ENCODE measurements at places on chromosomes 6 and 20. TPM values are rescaled to one million over a fixed set of nuclear protein-coding genes. Genes with fewer than 3 reads are reported as not detected.

GRCh38 chr20:2752567-2753460, 47.6 kb downstream of the CPXM1 start:
- H3K4me1 ChIP-seq: peaks cover 21% of the 10 kb centered on the region
- peak overlapping the region; percentile 70 for H3K4me3 ChIP-seq
- DNase-seq: peak; percentile 47
- H3K27ac ChIP-seq: no peak overlapping the region
- no peaks in the 10 kb centered on the region for H3K36me3 ChIP-seq

GRCh38 chr20:35279040-35279439, 1.1 kb upstream of the MMP24OS start:
- no peaks in the 10 kb centered on the region for H3K27me3 ChIP-seq
- peak overlapping the region; percentile 77 for H3K27ac ChIP-seq
- H3K4me1 ChIP-seq: peaks cover 42% of the 10 kb centered on the region

DNA sequence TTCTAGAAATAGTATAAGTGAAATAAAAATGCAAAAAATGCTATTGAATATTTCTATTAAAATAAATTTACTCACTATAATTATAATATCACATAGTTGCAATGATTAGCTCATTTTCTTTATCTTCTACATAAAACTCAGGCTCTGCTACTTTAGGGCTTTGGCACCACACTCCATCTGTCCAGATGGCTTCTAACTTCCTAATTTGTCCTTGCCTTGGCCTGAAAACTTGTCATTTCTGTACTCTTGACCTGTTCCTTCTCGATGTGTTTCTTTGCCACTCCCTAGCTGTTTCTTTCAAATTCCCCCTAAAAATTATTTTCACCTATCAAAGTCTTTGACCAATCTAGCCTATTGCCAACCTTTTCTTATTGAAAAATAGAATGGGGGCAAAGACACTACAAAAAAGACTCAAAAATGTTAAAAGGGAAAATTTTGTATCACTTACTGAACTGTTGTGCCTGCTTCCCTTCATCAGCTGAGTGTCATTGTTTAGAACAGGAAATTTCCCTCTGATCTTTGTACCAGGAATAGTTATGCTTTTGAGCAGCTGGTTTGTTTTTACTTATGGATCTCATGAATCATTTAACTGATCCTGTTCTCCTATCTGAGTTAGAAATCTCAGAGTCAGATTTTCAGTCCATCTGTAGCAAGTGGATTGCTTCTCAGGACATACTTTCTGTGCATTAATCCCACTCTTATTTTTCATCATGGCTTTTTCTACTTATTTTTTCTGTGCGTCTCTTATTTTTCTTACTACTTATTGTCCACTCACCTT, 279.2 kb upstream of the CNR1 start:
- H3K27me3 ChIP-seq: no peaks in the 10 kb centered on the region
- H3K4me3 ChIP-seq: no peak overlapping the region
- H3K36me3 ChIP-seq: no peaks in the 10 kb centered on the region
- no peak overlapping the region for H3K27ac ChIP-seq
- no peak for DNase-seq
- no peaks in the 10 kb centered on the region for H3K4me1 ChIP-seq

- peaks cover 18% of the 10 kb centered on the region for H3K36me3 ChIP-seq
- DNase-seq: no peak
- H3K4me3 ChIP-seq: no peak overlapping the region
- H3K4me1 ChIP-seq: no peaks in the 10 kb centered on the region
Measured at GRCh38 chr20:25369529-25369928, 21.1 kb downstream of the ABHD12 start.

DNA sequence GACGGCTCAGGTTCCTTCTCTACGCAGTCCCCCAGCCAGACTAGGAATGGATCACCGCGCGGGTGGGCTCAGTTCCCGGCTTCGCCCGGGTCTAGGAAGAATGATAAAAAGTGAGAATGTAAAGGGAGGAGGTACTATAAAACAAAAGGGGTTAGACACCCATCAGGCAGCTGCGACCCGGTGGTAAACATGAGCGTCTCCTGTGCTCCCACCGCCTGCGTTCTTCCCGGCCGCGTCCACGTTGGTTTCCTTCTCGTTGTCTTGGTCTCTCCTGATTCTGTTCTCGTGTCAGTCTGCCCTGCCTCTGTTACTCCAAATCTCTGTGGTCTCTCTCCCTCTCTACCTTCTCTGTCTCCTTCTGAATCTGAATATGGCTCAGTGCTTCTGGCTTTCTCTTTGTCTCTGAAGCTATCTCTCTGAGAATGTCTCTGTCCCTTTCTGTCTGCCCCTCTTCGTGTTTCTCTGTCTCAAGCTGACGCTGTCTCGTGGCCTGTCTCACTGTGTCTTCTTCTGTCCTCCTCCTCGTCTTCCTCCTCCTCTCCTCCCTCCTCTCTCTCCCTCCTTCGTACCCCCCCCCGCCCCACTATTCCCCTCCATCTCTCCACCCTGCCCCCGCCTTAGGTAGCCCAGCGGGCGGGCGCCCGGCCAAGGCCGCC, 41.6 kb upstream of the FOXP4 start:
- no peak overlapping the region for H3K27ac ChIP-seq
- H3K4me1 ChIP-seq: peaks cover 12% of the 10 kb centered on the region
- DNase-seq: no peak
- no peaks in the 10 kb centered on the region for H3K36me3 ChIP-seq
- H3K4me3 ChIP-seq: no peak overlapping the region

DNA sequence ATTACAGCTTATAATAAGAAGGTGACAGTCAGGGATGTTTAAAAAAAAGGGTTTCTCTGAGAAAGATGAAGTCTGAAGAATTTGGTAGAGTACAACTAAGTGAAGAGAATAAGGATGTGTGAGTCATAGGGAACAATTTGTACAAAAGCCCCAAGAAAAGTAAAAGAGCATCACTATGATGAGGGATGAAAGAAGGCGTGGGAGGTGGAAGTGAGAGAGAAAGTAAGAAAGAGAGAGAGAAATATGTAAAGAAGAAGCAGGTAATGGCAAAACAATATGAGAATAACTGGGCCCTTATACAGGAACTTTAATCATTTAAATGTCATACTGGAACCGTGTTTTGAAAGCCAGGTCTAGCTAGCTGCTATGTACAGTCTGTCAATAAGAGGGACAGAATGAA, 179.4 kb downstream of the ASCC3 start:
- no peak overlapping the region for H3K4me3 ChIP-seq
- H3K27ac ChIP-seq: no peak overlapping the region
- H3K4me1 ChIP-seq: no peaks in the 10 kb centered on the region
- H3K36me3 ChIP-seq: peaks cover 32% of the 10 kb centered on the region
- DNase-seq: no peak
- H3K27me3 ChIP-seq: no peaks in the 10 kb centered on the region

DNA sequence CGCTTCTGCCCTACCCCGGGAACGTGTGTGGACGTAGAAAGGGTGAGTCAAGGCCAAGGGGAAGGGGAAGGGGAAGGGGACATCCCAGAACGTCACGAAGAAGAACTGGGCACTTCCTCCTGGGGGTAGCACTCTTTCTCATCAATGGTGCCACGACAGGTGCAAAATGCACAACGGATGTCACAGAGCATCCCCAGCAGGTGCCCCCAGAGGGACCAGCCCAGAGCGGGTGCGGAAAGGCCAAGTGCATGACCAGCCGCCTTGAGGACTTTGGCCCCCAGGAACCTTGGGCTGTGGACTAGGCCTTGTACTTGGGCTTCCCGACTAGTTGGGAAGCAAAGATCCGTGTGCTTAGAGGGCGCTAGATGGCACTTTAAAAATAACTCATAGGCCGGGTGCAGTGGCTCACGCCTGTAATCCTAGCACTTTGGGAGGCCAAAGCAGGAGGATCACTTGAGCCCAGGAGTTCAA, 12.1 kb upstream of the SRC start:
- H3K27me3 ChIP-seq: no peaks in the 10 kb centered on the region
- no peak overlapping the region for H3K4me3 ChIP-seq
- no peak for DNase-seq
- H3K27ac ChIP-seq: no peak overlapping the region

DNA sequence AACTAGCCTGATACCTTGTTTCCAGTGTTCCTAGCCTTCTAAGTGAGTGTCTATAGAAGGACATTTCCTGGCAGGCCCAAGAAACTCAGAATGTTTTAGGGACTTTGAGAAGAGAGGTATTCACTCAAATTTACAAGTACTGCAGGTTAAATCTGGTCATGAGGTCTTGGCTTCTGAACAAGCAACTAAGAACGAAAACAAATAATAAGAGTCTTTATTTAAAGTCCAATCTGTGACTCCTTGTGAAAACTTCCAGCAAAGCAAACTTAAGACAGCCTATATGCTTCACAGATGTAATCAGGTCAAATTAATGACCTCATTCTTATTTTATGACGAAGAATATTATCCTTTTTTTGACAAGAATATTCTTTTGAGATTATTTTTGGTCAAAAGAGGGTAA, 79.4 kb upstream of the PRSS16 start:
- H3K36me3 ChIP-seq: no peaks in the 10 kb centered on the region
- no peak overlapping the region for H3K4me3 ChIP-seq
- no peak for DNase-seq
- no peak overlapping the region for H3K27ac ChIP-seq

GRCh38 chr6:10598084-10598960, 77.2 kb downstream of the GCNT2 start:
- no peaks in the 10 kb centered on the region for H3K4me1 ChIP-seq
- H3K27me3 ChIP-seq: no peaks in the 10 kb centered on the region
- H3K36me3 ChIP-seq: no peaks in the 10 kb centered on the region
- no peak overlapping the region for H3K27ac ChIP-seq

Gene ANKEF1
- total RNA-seq: 3.9 TPM
